ENCODE measurements at places on chromosomes 12 and 14. TPM values are rescaled to one million over a fixed set of nuclear protein-coding genes. Genes with fewer than 3 reads are reported as not detected.

The MGAT4C gene
- polyA plus RNA-seq = not detected

The TROAP gene
- polyA plus RNA-seq = 12.7 TPM

The WNT5B gene
- 11.9 TPM for polyA plus RNA-seq

The ST8SIA1 gene
- polyA plus RNA-seq = 0.46 TPM

The PTPN6 gene
- 18.7 TPM for polyA plus RNA-seq

DNA sequence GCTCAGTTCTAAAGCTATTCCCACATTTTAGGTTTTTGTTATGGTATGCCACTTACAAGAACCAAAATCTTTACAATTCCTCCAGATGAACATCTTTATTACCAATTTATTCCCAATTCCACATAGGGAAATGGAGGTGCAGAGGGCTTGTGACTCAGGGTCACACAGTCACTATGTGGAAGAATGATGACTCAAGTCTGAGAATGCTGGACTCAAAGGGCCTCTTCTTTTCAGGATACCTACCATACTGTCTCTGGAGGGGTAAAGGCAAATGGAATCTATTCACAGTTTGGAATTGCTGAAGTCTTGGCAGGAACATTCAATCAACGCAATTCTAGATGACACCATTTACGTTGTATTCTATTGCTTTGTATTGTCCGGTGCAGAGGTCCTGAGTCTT lies 48.2 kb upstream of the MANSC4 start:
- no peak overlapping the region for H3K4me3 ChIP-seq
- H3K27me3 ChIP-seq = no peaks in the 10 kb centered on the region
- DNase-seq = no peak
- no peaks in the 10 kb centered on the region for H3K36me3 ChIP-seq
- no peak overlapping the region for H3K27ac ChIP-seq
- peaks cover 10% of the 10 kb centered on the region for H3K4me1 ChIP-seq

GRCh38 chr12:52197371-52198231 lies 5.8 kb upstream of the KRT80 start:
- peaks cover 33% of the 10 kb centered on the region for H3K4me1 ChIP-seq
- H3K36me3 ChIP-seq = no peaks in the 10 kb centered on the region
- no peak overlapping the region for H3K27ac ChIP-seq

DNA sequence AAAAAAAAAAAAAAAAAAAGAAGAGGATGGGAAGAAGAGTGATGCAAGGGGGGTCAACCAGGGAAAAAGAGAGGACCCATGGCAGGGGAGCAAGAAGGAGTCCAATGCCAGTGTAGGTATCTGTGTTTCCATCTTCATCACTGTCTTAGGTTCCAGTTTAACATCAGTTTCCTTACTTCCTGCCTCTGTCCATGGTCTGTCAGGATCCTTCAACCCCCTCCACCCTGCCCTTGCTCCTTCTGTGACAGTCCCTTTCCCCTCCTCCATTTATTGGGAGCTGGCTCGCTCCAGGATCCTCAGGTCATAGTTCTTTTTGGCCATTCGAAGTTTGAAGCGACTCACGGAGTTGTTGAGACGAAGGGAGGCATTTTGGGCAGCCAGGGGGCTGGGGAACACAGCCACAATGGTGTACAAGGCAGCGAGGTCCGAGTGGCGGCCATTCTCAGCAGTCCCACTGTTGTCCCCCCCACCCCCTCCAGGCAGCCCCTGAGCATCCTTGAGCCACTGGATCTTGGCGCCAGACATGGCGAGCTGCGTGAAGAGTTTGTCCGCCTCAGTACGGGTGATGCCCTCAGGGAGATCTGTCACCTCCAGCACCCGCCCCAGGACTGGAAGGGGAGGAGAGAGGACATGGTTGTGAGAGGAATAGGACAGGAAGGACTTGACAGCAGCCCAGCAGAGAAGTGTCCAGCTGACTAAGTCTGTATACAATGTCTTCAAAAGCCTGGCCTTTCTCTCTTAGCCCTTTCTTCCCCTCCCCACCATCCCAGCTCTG lies 3.7 kb upstream of the STAC3 start:
- H3K4me3 ChIP-seq = no peak overlapping the region
- peaks cover 14% of the 10 kb centered on the region for H3K36me3 ChIP-seq
- no peak overlapping the region for H3K27ac ChIP-seq
- no peaks in the 10 kb centered on the region for H3K4me1 ChIP-seq
- no peaks in the 10 kb centered on the region for H3K27me3 ChIP-seq
- DNase-seq = no peak

DNA sequence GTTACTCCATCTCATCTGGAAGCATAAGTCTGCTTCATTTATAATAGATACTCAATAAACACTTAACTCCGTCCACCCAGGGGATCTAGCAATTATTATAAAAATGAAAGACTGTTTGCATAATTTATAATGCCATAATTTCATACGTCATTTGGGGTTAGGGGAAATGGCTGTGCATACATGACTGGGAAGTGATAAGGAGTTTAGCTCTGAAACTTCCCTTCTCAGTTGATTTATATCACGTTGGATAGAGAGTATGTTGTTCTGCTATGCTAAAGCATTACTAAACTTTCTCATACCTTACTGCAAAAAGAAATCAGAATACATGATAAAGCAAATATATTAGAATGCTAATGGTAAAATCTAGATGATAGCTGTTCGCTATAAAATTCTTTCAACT lies 90.4 kb upstream of the DYNC1H1 start:
- H3K27ac ChIP-seq = no peak overlapping the region
- H3K36me3 ChIP-seq = peaks cover 7% of the 10 kb centered on the region
- DNase-seq = no peak
- no peak overlapping the region for H3K4me3 ChIP-seq

DNA sequence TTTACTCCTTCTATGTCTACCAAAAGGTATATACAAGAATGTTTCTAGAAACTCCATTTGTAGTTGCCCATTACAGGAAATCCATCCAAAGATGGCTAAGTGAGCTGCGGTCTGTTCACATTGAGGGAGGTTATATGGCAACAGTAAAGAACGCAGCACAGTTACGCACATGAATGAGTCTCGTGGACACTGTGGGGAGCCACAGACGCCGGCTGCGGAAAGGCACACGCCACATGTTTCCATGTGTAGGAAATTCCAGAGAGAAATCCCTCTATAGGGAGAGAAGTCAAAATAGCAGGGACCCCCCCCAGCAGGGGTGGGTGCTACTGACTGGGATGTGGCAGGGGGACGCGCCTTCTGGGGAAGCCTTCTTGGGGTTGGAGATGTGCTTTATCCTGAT lies 139.0 kb upstream of the NCOR2 start:
- H3K4me1 ChIP-seq = peaks cover 1% of the 10 kb centered on the region
- H3K27ac ChIP-seq = no peak overlapping the region

DNA sequence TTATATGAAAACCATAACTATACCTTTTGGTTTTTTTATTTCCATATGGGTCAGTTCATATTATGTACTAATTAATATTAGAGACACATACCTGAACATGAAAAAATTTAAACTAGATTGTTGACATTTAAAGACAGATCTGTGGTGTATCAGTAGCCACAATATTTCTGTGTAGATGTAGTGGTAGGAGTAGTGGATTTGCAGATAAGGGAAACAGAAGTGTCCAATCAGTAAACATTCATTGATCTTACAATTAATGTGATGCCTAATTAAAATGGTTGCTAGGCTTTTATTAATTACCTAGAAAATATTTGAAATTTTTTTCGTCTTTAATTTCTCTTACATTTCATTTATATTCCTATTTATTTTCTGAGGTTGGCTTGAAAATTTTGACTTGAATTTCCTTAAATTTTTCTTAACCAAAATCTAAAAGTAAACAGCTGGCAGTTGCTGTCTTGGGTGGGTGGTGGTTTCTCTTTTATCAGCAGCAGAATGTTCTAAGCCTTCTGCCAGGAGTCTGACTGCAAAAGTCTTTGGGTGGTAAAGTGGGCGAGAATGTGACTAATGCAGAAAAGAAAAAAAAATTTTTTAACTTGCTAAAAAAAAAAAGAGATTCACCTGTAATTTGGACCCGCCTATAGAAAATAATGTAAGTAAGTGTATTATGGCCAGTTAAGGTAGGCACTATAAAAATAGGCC lies 2.4 kb downstream of the FGFR1OP2 start:
- H3K27ac ChIP-seq = no peak overlapping the region
- no peaks in the 10 kb centered on the region for H3K36me3 ChIP-seq
- H3K4me3 ChIP-seq = peak overlapping the region; percentile 44
- H3K4me1 ChIP-seq = peaks cover 16% of the 10 kb centered on the region

GRCh38 chr12:57157588-57158173 lies 10.3 kb upstream of the LRP1-AS start:
- H3K27me3 ChIP-seq = no peaks in the 10 kb centered on the region
- H3K4me1 ChIP-seq = peaks cover 5% of the 10 kb centered on the region
- no peak for DNase-seq
- H3K27ac ChIP-seq = no peak overlapping the region
- no peak overlapping the region for H3K4me3 ChIP-seq

DNA sequence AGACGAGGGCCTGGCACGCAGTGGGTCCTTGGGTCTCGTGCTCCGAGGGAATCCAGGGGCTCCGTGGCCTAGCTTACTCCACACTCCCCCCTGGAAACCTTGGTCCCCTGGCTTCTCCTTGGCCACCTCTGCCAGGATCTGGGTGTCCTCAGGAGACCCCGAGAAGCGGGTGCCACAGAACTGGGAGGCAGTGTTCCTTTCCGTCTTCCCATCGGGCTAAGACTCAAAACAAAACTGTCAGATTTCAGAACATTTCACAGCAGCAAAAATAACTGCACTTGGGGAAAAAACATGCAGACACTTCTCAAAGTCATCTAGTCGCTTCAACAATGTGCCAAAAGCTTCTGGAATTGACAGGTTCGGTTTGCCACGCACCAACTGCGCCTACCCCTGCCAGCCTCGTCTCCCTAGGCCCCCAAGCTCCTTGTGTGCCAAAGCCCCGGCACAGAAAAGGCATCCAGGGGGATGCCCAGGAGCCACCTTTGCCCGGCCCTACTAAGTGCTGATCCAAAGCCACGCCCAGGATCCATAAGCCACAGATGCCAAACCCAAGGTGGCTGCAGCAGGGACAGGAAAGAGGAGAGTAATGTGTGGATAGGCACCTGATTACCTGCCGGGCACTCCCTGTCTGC lies 58.4 kb upstream of the DIO3 start:
- H3K27me3 ChIP-seq = no peaks in the 10 kb centered on the region
- H3K4me1 ChIP-seq = no peaks in the 10 kb centered on the region
- no peak overlapping the region for H3K27ac ChIP-seq
- H3K36me3 ChIP-seq = no peaks in the 10 kb centered on the region

Data from keratinocyte (primary cell).